ENCODE measurements at places on chromosomes 2 and 18.

- no peak for DNase-seq
Observed at GRCh38 chr2:138030459-138030858, 66.2 kb downstream of the HNMT start.

GRCh38 chr2:238855891-238856580, 8.2 kb downstream of the TWIST2 start:
- DNase-seq: no peak

DNA sequence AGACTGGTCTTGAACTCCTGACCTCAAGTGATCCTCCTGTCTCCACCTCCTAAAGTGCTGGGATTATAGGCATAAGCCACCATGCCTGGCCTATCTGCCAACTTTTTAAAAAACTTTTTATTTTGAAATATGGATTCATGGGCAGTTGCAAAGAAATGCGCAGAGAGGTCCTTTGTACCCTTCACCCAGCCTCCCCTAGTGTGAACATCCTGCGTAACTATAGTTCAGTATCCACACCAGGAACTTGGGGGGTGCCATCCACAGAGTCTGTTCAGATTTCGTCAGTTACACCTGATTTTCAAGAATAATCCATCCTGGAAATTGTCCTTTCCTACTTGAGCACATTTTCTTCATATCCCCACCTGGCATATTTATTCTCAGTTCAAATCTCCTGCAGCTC, 33.0 kb downstream of the EFR3B start:
- no peak for DNase-seq

GRCh38 chr2:69902213-69902922, 8.6 kb downstream of the SNRNP27 start:
- DNase-seq: no peak

DNA sequence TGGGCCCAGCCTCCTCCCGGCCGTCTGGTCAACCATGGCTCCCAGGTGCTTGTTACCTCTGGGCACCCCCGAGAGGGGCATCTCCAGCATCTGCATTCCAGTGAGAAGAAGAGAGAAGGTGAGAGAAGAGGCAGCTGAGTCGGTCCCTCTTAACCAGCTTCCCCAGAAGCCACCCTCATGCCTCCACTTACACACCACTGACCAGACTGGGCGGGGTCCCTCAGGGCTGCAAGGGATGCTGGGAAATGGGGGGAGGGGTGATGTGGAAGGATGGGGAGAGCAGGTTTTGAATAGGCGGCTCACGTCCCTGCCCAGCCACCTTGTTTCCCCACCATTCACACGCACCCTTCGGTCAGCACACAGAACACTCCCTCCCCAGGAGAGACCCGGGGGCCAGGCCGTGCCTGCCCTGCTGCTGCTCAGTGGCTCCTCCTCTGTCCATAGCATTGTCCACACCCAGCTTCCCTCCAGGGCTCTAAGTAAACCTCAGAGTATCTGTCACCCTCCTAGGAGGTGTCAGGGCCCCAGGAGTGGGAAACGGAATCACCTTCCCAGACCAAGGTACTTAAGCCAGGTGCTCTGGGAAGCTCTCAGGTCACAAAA, 34.7 kb downstream of the GBX2 start:
- no peak for DNase-seq

DNA sequence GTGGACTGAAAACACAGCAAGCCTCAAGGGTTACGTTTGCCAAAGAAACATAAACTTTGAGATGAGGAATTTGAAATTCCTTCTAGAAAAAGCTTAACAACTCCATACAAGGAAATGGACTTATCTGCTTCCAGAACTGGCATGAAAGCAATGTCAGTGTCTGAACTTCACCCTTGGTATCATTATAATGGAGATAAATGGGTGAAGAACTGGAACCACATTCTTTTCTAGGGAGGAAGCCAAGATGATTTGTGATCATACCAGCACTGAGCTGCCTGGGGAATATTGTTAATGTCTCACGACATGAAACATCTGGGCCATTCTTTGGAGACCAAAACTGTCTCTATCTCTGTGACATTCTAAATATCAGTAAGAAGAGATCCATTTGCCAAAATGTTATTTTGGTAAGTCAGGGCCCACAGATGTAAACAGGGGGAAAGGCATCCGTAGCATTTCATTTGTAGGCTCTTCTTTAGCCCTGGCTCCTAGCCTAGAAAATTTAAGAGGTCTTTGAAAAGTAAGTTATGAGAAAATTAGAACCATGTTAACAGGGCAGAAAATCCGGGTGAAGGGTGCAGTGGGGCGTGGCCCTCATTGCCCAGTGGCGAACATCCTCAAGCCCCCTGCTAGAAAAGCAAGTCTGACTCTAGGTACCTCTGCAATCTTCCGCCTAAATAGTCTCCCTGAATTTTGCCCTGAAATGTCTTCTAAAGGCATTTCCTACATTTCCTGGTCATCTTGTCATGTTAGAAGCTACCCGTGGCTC, 295.3 kb upstream of the EPAS1 start:
- DNase-seq: peak; percentile 79

- no peak for DNase-seq
Observed at GRCh38 chr18:62522178-62522503, 684 bp upstream of the ZCCHC2 start.

DNA sequence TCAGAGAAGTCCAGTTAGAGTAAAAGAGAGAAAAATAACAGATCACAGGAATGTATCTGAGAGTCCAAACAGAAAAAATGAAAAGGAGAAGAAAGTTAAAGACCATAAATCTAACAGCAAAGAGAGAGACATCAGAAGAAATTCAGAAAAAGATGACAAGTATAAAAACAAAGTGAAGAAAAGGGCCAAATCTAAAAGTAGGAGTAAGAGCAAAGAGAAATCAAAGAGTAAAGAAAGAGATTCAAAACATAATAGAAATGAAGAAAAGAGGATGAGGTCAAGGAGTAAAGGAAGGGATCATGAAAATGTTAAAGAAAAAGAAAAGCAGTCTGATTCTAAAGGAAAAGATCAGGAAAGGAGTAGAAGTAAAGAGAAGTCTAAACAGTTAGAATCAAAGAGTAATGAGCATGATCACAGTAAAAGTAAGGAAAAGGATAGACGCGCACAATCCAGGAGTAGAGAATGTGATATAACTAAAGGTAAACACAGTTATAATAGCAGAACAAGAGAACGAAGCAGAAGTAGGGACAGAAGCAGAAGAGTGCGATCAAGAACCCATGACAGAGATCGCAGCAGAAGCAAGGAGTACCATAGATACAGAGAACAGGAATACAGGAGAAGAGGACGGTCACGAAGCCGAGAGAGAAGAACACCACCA, 52.4 kb downstream of the PPIG start:
- DNase-seq: no peak

GRCh38 chr2:237041231-237041630, 44.5 kb upstream of the COPS8 start:
- DNase-seq: no peak

- DNase-seq: peak; percentile 58
Observed at GRCh38 chr2:86747711-86748639, 27.9 kb downstream of the RMND5A start.

- DNase-seq: no peak
Observed at GRCh38 chr18:6602365-6602764, 127.2 kb upstream of the ARHGAP28 start.

DNA sequence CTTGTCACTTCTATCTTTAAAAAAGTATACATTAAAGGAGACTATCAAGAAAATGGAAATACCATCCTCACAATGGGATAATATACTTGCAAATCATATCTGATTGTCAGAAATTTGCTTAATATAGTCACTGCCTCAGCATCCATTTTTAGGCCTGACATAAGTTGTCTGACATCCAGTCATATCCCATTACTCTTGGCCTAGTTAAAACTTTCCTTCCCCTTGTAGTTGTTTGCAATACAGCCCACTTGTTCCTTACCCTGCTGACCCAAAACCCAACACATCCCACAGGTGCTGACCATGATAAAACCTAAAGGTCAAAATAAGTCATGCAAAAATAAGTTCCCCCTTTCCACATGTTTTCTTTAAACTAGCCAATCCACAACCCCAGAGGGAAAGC, 3.6 kb upstream of the ARHGEF33 start:
- DNase-seq: no peak

Measured in GM04503 (cell line).